ENCODE measurements at places on chromosomes 7 and 10.

DNA sequence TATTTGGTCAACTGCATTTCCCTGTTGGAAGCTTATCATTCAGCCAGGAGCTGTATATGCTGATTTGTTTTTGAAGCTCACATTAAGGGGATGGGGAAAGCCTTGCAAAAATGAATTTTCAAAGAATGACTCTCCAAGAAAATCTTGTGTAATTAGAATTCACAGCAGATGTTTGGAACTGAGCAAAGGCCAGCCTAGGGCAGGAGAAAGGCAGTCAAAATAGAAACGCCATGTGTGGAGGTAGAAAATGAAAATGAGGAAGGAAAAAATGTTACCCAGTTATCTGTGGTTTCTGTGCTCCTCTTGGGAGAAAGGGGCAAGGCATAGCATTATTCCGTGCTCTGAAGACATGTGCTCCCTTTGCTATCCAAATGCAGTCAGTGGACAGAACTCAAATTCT is 93.5 kb downstream of the NRP1 start:
- no peak for DNase-seq

DNA sequence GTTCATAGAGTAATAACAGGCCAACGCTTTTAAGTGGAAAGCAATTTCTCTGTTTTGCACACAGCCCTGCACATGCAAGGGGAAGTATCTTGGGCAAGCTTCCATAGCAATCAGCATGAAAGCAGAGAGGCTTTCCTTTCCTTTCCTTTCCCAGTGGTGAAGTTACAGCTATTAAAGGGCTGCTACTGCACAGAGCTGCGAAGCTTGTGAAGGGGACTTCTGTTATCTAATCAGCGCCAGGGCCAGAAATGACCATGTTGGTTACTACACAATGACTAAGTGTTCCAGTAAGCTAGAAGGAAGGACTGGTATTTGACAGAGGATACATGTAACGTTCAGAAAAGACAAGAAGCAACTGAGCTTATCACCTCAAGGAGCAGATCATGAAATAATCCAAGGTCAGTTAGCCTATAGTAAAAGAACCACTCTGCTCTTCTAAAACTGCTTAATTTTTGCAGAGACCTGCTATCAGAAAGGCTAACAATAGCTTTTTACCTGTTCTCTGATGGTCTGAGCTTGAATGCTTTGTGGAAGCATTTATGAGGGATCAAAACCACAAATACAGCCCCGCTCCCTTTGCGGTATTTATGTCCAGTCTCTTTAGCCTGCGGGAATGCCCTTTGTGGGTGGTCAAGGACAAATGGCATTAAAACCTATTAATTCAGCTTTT is 45.9 kb downstream of the SGMS1 start:
- DNase-seq: no peak

DNA sequence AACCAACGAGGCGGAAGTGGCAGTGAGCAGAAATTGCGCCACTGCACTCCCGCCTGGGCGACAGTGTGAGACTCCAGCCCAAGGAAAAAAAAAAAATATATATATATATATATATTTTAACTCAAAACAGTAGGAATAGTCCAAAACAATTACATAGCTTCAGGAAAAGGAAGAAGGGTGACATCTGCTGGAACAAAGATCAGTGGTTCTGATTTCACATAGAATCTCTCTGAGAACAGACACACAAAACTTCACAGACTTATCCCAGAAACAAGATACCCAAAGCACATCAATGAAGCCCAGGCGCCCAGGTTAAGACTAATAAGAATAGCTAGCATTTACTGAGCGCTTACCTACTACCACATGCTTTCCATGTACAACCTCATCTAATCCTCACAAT is 45.0 kb downstream of the DNMBP start:
- DNase-seq: no peak

DNA sequence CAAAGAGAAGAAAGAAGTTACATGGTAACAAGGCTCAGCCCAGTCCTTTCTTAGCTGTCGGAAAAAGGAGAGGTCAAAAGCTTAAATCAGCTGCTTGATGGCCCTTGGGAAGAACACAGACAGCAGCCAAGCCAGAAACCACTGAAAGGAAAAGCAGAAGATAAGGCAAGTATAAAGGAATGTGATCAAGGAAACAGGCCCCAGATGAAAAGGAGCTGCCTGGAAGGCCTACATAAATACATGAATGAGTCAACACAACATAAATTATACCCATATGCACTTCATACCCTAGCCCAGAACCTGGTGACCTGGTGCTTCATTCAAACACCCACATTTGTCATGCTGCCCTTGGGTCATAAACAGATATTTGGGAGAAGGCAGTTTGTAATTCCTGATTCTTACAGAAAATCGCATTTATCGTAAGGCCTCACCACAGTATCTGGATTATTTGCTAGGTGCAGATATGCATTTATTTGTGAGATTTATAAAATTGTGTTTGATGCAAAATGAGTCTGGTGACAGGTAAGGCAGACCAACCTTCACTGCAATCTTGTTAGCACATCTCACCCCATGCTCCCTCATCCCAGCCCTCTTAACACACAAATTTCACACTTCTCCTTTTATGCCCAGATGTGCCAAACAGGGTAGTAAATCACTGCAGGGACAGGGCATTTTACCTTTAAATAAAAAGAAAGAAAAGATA is 94.9 kb upstream of the KCNIP2 start:
- no peak for DNase-seq

- no peak for DNase-seq
Measured at GRCh38 chr7:137932881-137933269, 69.0 kb downstream of the CREB3L2 start.

DNA sequence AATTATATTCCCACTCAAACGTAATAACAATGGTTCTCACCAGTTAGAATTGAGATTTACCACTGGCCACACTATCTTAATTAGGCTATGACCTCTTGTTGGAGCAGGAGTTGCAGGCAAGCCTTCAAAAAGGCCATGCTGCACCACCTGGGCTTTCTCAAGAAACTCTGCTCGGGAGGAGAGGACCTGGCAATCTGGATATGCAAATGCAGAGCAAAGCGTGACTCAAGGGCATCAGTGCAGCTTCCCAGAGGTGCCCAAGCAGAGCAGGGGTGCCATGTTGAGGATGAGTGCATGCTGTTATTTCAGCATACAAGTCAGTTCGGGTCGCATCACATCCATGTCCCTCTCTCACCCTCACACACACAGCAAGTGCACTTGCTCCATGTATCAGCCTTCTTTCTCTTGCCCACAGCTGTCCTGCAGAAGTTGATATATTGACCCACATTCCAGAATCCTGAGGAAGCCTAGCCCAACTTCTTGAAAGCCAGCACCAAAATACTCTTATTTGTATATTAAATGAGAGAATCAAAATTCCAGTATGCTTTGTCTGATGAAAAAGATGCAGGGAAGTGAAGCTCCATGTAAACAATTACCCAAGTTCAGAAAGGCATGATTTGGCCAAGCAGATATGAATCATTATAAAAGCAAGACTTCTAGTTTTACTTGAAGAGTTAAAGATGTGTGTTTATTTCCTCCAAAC is 55.7 kb upstream of the IL6 start:
- no peak for DNase-seq
